ENCODE measurements at places on chromosomes 7 and 10. TPM values are rescaled to one million over a fixed set of nuclear protein-coding genes. Genes with fewer than 3 reads are reported as not detected.

LLCFC1 gene
- total RNA-seq: not detected

NUTM2D gene
- total RNA-seq: 1.7 TPM

SPACDR gene
- 0.38 TPM for total RNA-seq

HSPA12A gene
- 2.0 TPM for total RNA-seq

SRRM3 gene
- total RNA-seq: 4.2 TPM

PRLHR gene
- not detected for total RNA-seq

FAM237B gene
- not detected for total RNA-seq

SLC37A3 gene
- 28.8 TPM for total RNA-seq

GIMAP6 gene
- 0.05 TPM for total RNA-seq

FAS gene
- 7.3 TPM for total RNA-seq

ANXA11 gene
- total RNA-seq: 160 TPM

DIP2C gene
- 4.6 TPM for total RNA-seq

SLC13A4 gene
- total RNA-seq: not detected

TMEM229A gene
- not detected for total RNA-seq

SLC39A12 gene
- total RNA-seq: not detected

ARHGAP22 gene
- total RNA-seq: 3.7 TPM

MBL2 gene
- total RNA-seq: 0.05 TPM

HTRA1 gene
- 22.7 TPM for total RNA-seq

BAMBI gene
- 65.3 TPM for total RNA-seq

OPN4 gene
- not detected for total RNA-seq

ACSM6 gene
- not detected for total RNA-seq

LRMDA gene
- total RNA-seq: 4.5 TPM

WNT8B gene
- 0.11 TPM for total RNA-seq

CLDN4 gene
- total RNA-seq: 6.8 TPM

PALD1 gene
- 1.6 TPM for total RNA-seq

CLRN3 gene
- total RNA-seq: not detected

GPR37 gene
- total RNA-seq: 3.3 TPM

ELFN1 gene
- 0.24 TPM for total RNA-seq

PAX2 gene
- not detected for total RNA-seq

LIPJ gene
- total RNA-seq: not detected

C10orf88 gene
- total RNA-seq: 6.1 TPM

CCL24 gene
- not detected for total RNA-seq

SEC24C gene
- 44.4 TPM for total RNA-seq

GHRHR gene
- not detected for total RNA-seq

DGKB gene
- 0.32 TPM for total RNA-seq

CYP2C8 gene
- not detected for total RNA-seq

UCN3 gene
- not detected for total RNA-seq

CARD11 gene
- total RNA-seq: 1.7 TPM

XRCC2 gene
- 13.6 TPM for total RNA-seq

ZNF467 gene
- total RNA-seq: 0.34 TPM

NANOS1 gene
- total RNA-seq: 9.7 TPM

ABCC2 gene
- 13.4 TPM for total RNA-seq

PANK1 gene
- total RNA-seq: 1.9 TPM

PRR15 gene
- 0.21 TPM for total RNA-seq

SFTPA2 gene
- not detected for total RNA-seq

RADIL gene
- not detected for total RNA-seq

All from A375 (cell line).